ENCODE measurements at places on chromosomes 1 and 21.

DNA sequence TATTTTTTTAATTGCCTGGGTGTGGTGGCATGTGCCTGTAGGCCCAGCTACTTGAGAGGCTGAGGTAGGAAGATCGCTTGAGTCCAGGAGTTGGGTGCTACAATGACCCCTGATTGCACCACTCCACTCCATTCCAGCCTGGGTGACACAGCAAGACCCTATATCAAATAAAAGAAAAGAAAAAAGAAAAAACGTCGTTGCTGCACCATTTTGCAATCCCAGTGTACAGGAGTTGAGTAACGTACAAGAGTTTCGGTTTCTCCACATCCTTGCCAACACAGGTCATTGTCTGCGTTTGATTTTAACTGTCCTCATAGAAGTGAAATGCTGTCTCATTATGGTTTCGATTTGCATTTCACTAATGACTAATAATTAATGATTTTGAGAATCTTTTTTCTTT, 7.9 kb downstream of the ZNF684 start:
- no peak for DNase-seq

DNA sequence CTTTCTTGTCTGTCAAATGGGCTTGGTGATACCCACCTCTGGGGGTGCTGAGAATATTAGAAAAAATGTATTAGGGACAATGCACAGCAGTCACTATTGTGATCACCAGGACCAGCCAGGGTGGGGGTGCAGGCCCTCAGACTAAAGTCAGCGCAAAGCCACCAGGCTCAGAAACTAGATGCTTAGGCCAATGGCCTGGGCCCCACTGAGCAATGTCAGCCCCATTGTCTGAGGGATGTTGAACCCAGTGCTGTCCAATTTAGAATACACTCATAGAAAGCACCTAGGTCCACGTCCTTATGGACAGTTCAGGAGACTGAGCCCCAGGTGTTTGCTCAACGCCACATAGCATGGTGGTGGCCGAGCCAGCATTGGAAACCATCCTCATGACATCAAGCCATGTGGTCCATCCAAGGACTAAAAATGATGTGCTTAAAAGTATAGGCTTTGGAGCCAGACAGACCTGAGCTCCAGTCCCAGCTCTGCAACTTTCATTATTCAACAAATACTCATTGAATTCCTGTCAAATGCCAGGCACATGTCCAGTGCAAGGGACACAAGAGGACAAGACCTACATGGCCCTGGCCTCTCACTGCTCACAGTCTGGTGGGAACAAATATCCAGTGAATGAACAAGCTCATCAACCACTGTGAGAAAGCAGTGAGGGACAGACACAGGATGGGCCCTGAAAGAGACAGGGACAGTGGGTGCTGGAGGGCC, 273.8 kb downstream of the MATN1 start:
- no peak for DNase-seq

DNA sequence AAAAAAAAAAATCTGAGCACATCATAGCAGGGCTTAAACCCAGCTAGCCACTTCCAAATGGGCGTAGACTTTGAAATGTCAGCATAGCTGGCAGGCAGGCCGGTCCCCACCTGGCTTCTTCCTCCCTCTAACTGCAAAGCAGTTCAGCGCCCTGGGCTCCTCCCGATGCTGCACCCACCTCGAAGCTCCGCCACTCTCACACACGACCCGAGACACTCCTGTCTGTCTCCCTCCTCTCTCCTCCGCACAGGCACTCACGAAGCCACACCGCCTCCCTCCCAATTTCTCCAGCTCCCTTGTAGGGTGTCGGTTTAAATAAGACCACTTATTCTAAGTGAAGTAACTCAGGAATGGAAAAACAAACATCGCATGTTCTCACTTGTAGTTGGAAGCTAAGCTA, 301.3 kb downstream of the NPHP4 start:
- no peak for DNase-seq

- no peak for DNase-seq
Measured at GRCh38 chr21:24899138-24899537, 708.1 kb downstream of the MRPL39 start.

- no peak for DNase-seq
Measured at GRCh38 chr1:245366886-245367285, 212.1 kb downstream of the KIF26B start.

GRCh38 chr1:161192476-161193465, 6.1 kb downstream of the ADAMTS4 start:
- DNase-seq: peak; percentile 84

- no peak for DNase-seq
Measured at GRCh38 chr1:77227381-77227780, 8.2 kb upstream of the PIGK start.

DNA sequence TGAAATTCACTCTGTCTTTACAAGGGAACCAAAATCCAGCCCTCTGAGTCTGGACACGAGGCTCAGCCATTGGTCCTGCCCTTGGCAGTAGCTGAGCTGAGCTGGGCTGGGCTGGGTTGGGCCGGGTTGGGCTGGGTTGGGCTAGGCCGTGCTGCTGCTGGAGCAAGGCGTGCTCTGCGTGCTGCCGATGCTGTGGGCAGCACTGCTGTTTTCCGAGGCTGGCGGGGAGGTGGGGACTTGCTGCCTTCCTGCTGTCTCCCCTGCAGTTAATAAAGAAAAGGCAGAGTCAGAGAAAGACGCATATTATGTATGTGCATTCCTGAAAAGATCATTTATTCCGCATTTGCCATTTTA, 182.9 kb downstream of the CDC7 start:
- DNase-seq: no peak

DNA sequence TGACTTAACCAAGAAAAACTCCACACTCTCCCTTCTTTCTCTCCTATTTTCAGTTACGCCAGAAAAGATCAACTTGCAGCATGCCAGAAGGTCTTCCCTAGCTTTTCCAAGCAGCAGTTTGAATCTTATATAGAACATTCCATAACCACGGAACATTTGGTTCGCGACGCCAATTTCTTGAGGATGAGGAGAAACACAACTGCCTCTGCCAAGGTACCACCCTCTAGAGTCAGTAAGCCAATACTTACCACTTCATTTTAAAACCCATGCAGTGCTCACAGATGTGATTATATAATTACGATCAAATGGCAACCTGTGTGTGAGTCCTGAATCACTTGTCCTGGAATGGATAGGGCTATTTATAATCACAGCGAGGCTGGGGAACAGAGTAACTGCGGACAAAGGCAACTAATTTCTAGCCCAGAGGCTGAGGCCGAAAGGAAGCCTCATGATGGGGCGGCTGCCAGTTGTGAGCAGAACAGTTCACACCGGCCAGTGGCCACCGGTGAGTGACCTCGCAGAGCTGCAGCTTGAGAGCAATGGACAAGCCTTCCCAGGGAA, 43.2 kb upstream of the BACE2 start:
- DNase-seq: no peak

DNA sequence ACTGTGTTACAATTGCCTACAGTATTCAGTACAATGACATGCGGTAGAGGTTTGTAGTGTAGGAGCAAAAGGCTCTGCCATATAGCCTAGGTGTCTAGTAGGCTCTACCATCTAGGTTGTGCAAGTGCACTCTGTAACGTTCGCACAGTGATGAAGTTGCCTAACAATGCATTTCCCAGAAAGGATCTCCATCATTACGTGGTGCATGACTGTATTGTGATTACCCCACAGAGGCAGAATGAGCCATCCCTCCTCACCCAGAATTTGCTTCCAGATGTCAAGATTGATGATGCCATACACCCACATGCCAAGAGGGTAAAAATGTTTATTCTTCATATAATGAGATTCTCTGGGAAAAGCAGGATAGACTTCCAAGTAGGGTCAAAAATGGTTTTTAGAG, 199.3 kb upstream of the CTTNBP2NL start:
- no peak for DNase-seq

- DNase-seq: no peak
Measured at GRCh38 chr21:31917108-31917507, 44.3 kb downstream of the HUNK start.

DNA sequence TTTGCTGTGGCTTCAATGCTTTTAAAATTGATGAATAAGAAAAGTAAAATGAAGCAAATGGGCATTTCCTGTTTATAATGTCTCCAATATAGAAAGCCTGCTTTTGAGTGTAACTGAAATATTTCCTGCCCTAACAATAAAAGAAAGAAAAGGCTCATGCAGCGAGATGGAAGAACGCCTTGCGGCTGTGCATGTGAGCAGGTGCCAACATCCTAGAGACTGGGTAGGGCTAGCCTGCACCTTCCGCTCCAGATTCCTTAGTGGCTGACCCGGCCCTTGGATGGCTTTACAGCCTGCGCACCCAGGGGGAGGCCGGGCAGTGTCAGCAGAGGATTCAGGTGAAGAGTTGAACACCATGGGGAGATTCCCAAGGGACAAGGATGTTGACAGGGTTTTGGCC, 21.8 kb downstream of the CNIH3 start:
- DNase-seq: no peak

GRCh38 chr1:152495066-152495675, 15.4 kb upstream of the LCE5A start:
- DNase-seq: peak; percentile 11

- no peak for DNase-seq
Measured at GRCh38 chr1:70980361-70980760, 67.3 kb downstream of the PTGER3 start.

- DNase-seq: no peak
Measured at GRCh38 chr21:15552914-15553494, 176.8 kb upstream of the USP25 start.

DNA sequence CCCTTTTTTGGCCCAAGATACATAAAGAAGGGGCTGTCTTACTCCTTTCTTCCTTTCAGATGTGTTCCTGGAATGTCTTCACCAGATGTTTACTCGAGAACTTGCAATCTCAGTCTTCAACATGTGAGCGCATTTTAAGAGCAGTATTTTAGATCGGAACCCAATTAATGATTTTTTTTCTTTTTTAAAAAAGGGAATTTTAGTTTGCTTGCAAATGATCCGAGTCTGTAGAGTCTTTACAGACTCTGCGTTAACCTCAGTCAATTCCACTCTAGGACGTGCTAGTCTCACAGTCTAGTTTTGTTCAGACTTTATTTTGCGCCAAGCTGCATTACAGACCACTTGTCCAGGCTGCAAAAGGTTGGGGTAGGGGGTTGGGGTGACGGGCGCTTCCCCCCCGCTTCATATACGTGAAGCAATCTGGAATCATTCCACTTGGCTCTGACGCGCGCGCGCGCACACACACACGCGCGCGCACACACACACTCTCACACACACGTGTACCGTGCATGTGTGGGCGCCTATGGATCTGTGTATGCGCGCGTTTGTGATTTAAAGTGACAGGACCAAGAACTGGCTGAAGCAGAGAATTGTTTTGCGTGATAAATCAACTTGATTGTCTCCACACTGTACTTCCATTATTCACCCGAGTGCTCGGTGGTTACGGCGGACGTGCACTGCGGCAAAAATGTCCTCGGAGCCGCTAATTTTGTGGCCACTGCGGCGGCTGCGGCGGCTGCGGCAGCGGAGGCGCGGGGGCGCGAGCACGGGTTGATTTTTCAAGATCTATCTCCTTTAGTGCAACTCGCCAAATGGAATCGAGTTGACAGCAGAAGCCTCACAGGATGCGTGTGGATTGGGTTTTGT, 25.6 kb upstream of the NFIA start:
- DNase-seq: peak; percentile 70

- DNase-seq: no peak
Measured at GRCh38 chr1:25168193-25169071, 63.9 kb downstream of the SYF2 start.

GRCh38 chr1:236020359-236021219, 44.3 kb downstream of the NID1 start:
- DNase-seq: no peak

GRCh38 chr1:201475130-201475529, 6.1 kb upstream of the PHLDA3 start:
- no peak for DNase-seq

DNA sequence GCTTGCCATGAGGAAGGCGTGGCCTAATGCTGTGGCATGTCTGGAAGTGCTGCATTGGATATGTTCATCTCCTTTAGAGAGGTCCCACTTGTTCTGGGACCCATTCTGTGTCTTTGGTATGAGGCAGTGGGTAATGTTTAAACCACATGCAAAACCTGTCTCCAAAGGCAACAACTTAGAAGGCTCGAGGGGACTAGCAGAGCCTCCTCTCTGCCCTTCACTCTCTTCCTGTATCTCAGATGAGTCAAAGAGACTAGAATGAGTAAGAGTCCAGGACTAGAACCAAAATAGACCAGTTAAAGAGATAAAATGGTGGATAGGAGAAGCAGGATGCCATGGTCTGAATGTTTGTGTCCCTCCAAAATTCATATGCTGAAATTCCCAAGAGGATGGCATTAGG, 220.8 kb upstream of the KIAA0040 start:
- DNase-seq: no peak

DNA sequence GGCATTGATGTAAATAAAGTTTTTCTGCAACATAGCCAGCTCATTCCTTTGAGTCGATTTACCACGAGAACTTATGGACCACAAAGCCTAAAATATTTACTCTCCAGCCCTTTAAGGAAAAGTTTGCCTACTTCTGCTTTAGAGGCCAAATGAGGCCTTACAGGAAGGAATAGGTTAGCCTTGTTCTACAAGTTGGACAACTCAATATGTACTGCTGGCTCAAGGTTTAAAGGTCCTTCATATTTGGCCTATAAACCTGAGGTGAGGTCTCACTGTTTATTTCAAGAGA, 144.5 kb upstream of the DNAH14 start:
- DNase-seq: no peak

DNA sequence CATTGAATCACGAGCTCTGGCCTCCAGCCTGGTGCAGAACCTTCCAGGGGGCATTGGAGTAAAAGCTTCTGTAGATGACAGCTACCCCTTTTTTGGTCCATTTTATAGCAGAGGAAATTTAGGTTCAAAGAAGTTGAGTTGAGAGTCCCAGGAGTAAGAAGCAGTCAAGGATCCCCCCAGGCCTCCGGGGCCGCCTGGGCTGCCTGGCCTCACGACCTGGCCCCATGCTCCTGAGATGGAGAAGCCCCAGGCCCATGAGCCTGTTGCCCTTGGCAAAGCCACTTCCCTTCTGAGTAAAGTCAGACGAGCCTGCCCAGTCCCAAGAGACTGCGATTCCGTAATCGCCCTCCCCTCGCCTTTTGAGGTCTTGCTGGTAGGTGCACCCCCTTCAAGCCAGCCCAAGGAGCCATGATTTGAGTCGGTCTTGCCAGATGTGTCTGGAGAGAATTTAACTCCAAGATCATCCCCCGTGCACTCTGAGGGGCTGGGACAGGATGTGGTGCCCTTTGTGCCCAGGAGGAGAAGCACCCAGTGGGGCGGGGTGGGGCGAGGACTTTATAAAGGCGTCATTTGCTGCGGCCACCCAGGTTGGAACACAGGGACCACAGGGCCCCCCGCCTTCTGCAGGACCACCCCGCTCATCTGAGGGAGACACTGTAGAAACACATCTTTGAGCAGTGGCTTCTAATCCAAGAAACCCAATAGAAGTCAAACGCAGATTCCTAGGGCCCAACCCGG, 30.1 kb downstream of the PDE9A start:
- no peak for DNase-seq

DNA sequence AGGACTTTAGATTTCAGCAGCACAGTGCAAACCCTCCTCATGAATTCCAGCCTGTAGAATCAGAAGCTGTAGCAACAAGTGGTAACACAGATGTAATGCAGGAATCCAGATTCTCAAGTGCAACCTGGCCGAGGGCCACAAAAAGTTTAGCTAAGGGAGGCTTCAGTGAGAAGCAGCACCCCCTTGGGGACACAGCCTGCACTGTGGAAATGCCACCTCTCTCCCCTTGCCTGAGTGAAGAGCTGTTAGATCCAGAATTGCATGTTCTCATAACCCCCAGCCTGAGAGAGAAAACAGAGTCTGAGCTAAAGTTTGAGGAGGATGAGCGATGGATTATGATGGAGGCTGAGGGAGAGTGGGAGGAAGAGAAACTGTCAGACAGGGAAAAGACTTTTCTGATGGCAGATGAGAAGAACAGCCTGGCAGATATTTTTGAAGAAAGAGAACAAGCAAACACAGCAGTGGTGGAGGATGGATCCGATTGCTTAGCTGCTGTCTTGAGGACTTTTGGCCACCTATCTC, 80.5 kb upstream of the BMP8A start:
- DNase-seq: peak; percentile 58
